Activated naive CD4-positive, alpha-beta T cell treated with anti-CD3 and anti-CD28 coated beads for 36 hours (primary cell): ENCODE measurements at places on chromosomes 2 and 18. TPM values are rescaled to one million over a fixed set of nuclear protein-coding genes. Genes with fewer than 3 reads are reported as not detected.

REEP1 gene
- 0.37 TPM for total RNA-seq

MAP3K19 gene
- not detected for total RNA-seq

SLC25A12 gene
- total RNA-seq: 17.4 TPM

DNA sequence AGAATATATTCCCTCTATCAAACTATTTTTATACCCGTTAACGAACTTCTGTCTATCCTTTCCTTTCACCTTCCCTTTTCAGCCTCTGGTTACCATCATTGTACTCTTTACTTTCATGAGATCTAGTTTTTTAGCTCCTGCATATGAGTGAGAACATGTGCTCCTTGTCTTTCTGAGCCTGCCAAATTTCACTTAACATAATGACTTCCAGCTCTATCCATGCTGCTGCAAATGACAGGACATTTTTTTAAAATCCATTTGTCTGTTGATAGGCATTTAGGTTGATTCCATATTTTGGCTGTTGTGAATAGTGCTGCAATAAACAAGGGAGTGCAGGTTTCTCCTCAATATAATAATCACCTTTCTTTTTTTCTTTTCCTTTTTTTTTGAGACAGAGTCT lies 8.2 kb upstream of the CCDC195 start:
- H3K27me3 ChIP-seq: peaks cover 2% of the 10 kb centered on the region
- no peak for DNase-seq
- H3K4me1 ChIP-seq: no peaks in the 10 kb centered on the region
- H3K4me3 ChIP-seq: no peak overlapping the region
- no peak overlapping the region for H3K27ac ChIP-seq

- H3K4me3 ChIP-seq: no peak overlapping the region
- H3K27ac ChIP-seq: no peak overlapping the region
- H3K4me1 ChIP-seq: no peaks in the 10 kb centered on the region
- DNase-seq: no peak
- no peaks in the 10 kb centered on the region for H3K36me3 ChIP-seq
Measured at GRCh38 chr18:55149994-55150393, 190.7 kb upstream of the CCDC68 start.

GRCh38 chr2:109182426-109182825 lies 53.4 kb downstream of the SH3RF3 start:
- no peak for DNase-seq
- H3K27me3 ChIP-seq: no peaks in the 10 kb centered on the region
- H3K4me1 ChIP-seq: peaks cover 6% of the 10 kb centered on the region
- peaks cover 9% of the 10 kb centered on the region for H3K36me3 ChIP-seq

DNA sequence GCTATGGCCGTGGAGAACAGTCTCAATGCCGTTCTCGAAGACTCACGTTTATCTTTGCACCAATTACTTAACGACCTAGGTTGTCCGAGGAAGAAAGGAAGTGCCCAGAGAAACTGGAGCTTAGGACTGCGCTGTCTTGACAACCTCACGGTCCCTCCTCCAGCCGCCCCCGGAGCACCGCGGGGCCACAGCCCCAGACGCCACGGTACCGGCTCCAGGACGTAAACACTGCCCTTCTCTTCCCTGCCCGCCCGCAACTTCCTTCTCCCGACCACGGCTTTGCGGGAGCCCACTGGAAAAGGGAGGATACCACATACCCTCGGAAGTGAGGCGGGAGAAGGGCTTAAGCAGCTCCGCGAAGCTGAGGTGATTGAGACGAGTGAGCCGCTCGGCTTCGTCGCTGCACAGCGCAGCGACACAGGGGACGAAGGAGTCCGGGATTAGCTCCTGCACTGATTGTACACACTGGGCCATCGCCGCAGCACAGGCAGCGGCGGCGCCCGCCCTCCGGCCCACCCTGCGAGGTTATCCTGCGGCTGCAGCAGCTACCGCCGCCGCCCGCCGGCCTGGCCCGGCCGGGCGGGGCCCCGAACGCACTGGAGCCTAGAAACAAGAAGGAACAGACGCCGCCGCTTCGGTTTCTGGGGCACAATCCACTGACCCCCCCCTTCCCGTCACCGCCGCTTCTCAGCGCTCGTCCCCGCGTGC lies 483 bp downstream of the TRAPPC8 start:
- H3K4me3 ChIP-seq: peak overlapping the region; percentile 100
- H3K4me1 ChIP-seq: peaks cover 32% of the 10 kb centered on the region
- peak; percentile 34 for DNase-seq
- H3K36me3 ChIP-seq: peaks cover 1% of the 10 kb centered on the region

- no peak for DNase-seq
- no peak overlapping the region for H3K27ac ChIP-seq
- no peak overlapping the region for H3K4me3 ChIP-seq
- H3K27me3 ChIP-seq: no peaks in the 10 kb centered on the region
- H3K4me1 ChIP-seq: no peaks in the 10 kb centered on the region
Measured at GRCh38 chr18:1421502-1421901, 516.8 kb downstream of the ADCYAP1 start.

DNA sequence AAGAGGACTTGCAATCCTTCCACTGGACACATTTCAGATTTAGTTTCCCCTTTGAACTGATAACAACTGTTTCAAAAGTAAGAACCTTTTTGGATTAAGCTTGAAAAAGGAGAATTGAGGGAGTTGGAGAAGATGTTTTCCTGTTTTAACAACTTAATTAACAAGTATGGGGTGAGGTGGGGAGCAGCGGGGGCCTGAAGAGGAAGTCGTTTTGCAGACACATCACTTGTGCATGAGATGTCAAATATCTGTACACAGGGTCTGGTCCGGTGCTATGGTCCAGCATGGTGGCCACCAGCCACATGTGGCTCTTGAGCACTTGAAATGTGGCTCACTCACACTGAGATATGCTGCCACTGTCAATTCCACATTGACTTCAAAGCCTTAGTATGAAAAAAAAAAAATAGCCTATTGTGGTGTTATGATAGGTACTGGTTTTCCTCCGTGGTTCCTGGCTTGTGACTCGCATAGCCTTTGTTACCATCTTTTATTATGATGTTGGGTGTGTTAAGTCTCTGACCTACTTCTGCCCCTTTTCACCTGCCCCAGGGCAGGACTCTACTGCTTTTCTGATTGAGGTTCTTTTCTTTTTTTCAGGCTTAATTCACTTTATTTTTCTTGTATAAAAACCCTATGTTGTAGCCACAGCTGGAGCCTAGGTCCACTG lies 205.5 kb downstream of the BCL2 start:
- no peaks in the 10 kb centered on the region for H3K36me3 ChIP-seq
- DNase-seq: no peak
- peaks cover 2% of the 10 kb centered on the region for H3K27me3 ChIP-seq
- H3K27ac ChIP-seq: no peak overlapping the region

GRCh38 chr2:175004730-175004979 lies 526 bp downstream of the CHN1 start:
- no peak overlapping the region for H3K27ac ChIP-seq
- peak overlapping the region; percentile 83 for H3K4me3 ChIP-seq
- H3K4me1 ChIP-seq: peaks cover 11% of the 10 kb centered on the region
- DNase-seq: no peak
- H3K27me3 ChIP-seq: peaks cover 60% of the 10 kb centered on the region
- H3K36me3 ChIP-seq: no peaks in the 10 kb centered on the region

GRCh38 chr2:232203936-232204335 lies 174.6 kb upstream of the ALPP start:
- H3K36me3 ChIP-seq: peaks cover 13% of the 10 kb centered on the region
- no peak for DNase-seq
- H3K4me1 ChIP-seq: no peaks in the 10 kb centered on the region
- no peak overlapping the region for H3K27ac ChIP-seq

DNA sequence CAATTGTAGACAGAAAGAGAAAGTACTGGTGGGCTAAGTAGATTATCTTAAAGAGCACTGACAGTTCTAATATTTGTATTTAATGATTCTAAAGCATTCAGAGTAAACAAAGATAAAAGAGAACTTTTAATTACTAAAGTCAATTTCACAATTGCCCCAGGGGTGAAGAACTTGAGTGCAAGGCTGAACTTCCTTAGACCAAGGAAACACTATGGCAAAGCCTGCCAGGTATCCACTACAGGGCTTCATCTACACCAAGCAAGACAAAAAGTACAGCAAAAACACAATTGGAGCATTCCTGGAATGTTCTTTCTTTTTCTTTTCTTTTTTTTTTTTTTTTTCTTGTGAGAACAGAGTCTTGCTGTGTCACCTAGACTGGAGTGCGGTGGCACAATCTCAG lies 46.9 kb upstream of the NDUFV2 start:
- peaks cover 4% of the 10 kb centered on the region for H3K4me1 ChIP-seq
- no peaks in the 10 kb centered on the region for H3K27me3 ChIP-seq
- no peak overlapping the region for H3K27ac ChIP-seq
- DNase-seq: no peak
- H3K4me3 ChIP-seq: no peak overlapping the region
- no peaks in the 10 kb centered on the region for H3K36me3 ChIP-seq

GRCh38 chr2:191386938-191387536 lies 141.8 kb downstream of the MYO1B start:
- H3K27ac ChIP-seq: no peak overlapping the region
- peaks cover 9% of the 10 kb centered on the region for H3K36me3 ChIP-seq
- DNase-seq: no peak
- no peak overlapping the region for H3K4me3 ChIP-seq
- no peaks in the 10 kb centered on the region for H3K27me3 ChIP-seq
- H3K4me1 ChIP-seq: peaks cover 13% of the 10 kb centered on the region
